ENCODE measurements at places on chromosomes 5 and 9.

- peaks cover 8% of the 10 kb centered on the region for H3K27me3 ChIP-seq
- H3K27ac ChIP-seq: no peak overlapping the region
- peaks cover 3% of the 10 kb centered on the region for H3K4me1 ChIP-seq
- ATAC-seq: no peak
- no peak overlapping the region for H3K4me3 ChIP-seq
These were observed 189.8 kb upstream of the TRIM32 start for GRCh38 chr9:116497095-116497890.

GRCh38 chr9:132946631-132947295 is 2.3 kb upstream of the TSC1 start:
- no peak for ATAC-seq
- H3K27me3 ChIP-seq: no peaks in the 10 kb centered on the region
- peaks cover 37% of the 10 kb centered on the region for H3K4me1 ChIP-seq
- no peak overlapping the region for H3K4me3 ChIP-seq
- no peak overlapping the region for H3K27ac ChIP-seq
- H3K36me3 ChIP-seq: no peaks in the 10 kb centered on the region

- H3K27ac ChIP-seq: no peak overlapping the region
- H3K4me1 ChIP-seq: no peaks in the 10 kb centered on the region
- no peaks in the 10 kb centered on the region for H3K27me3 ChIP-seq
- no peak for ATAC-seq
These were observed 48.6 kb downstream of the NR2F1-AS1 start for GRCh38 chr5:93532370-93532769.

DNA sequence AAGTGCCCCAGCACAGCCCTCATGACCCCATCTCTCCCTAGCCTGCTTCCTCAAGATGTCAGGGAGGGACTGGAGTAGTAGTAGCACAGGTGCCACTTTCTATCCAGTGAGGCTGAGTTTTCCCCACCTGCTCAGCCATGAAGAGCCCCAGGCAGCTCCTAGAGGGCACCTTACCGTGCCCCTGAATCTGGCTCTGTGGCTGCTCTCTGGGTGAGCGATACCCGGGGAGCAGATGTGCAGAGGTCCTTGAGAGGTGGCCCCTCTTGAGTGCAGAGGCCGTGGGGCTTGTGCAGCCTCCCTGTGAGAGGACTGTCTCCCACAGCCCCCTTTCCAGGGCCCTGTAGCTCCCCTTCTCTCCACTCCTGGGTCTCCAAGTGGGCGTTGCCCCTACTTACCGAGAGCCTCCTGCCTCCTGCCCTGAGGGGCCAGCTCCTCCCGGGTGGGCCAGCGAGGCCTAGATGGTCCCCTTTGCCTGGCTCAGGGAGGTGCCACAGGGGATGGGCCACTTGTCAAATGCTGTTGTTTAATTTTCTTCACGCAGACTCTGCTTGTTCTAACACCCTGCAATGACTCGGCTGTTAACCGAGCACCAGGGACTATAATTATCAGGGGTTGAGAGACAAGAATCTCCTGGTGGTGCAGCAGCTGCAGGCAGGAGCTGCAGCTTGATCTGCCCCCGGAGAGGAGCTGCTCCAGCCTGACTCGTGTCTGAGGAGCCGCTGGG is 29.6 kb upstream of the PITX1 start:
- H3K27me3 ChIP-seq: peaks cover 52% of the 10 kb centered on the region
- H3K4me1 ChIP-seq: no peaks in the 10 kb centered on the region
- H3K27ac ChIP-seq: no peak overlapping the region
- ATAC-seq: no peak
- no peak overlapping the region for H3K4me3 ChIP-seq

- H3K36me3 ChIP-seq: no peaks in the 10 kb centered on the region
- H3K27me3 ChIP-seq: no peaks in the 10 kb centered on the region
- peak; percentile 24 for ATAC-seq
- H3K4me3 ChIP-seq: no peak overlapping the region
- H3K4me1 ChIP-seq: peaks cover 55% of the 10 kb centered on the region
- H3K27ac ChIP-seq: peak overlapping the region; percentile 86
These were observed 183.2 kb downstream of the AUH start for GRCh38 chr9:91178281-91179236.

DNA sequence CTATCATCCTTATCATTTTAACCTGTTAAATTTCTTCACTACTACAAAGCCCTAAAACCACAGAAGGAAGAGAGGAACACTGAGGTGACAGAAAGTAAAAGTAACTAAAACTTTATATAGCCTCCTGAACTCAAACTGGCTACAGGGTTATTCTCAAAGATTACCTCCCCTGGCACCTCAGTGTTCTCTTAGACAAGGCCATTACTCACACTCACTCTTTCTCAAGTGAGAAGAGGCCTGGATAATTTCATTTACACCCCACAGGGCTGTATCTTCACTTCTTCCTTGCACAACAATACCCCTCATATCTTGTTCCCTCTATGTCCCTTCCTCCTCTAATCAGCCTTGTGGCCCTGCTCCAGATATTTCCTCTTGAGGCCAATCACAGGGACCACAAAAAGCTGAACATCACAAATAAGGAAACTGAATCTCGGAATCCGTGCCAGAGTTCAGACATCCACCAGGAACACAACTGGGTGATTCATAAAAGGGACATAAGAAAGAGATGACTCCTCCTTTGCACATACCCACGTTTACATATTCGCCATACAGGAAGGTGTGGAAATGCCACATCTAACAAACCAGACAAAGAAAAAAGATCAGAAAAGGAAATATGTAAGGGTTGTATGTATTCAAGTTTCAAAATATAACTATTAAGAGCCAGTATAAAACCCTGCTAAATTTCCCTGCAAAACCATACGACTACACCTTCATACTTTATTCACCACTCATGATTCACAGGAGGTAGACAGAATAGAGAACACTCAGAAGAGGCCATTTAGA is 1.7 kb upstream of the KLHL3 start:
- no peak overlapping the region for H3K27ac ChIP-seq
- H3K4me1 ChIP-seq: no peaks in the 10 kb centered on the region
- no peak for ATAC-seq
- H3K36me3 ChIP-seq: no peaks in the 10 kb centered on the region

DNA sequence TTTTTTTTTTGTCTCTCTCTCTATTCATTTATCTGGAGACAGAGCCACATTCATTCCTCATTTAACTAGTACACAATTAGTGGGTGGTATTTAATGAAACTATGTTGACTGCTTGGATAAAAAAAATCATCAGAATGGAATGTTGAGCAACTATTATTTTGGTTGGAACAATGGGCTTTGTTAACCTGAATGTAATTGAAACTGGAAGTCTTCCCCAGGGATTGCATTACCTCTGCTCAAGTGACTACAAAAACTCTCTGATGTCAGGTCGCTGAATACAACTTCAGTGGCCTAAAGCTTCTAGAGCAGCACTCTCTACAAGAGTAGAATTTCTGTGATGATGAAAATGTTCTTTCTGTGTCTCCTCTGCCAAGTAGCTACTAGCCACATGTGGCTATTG is 295.8 kb downstream of the DEPDC1B start:
- H3K36me3 ChIP-seq: no peaks in the 10 kb centered on the region
- H3K4me1 ChIP-seq: no peaks in the 10 kb centered on the region
- H3K27ac ChIP-seq: no peak overlapping the region
- H3K27me3 ChIP-seq: no peaks in the 10 kb centered on the region

GRCh38 chr5:108295578-108296368 is 86.1 kb downstream of the FBXL17 start:
- H3K4me1 ChIP-seq: peaks cover 7% of the 10 kb centered on the region
- no peak overlapping the region for H3K4me3 ChIP-seq
- ATAC-seq: no peak
- no peak overlapping the region for H3K27ac ChIP-seq
- no peaks in the 10 kb centered on the region for H3K27me3 ChIP-seq

GRCh38 chr5:157930710-157931109 is 71.8 kb upstream of the CLINT1 start:
- no peaks in the 10 kb centered on the region for H3K27me3 ChIP-seq
- no peak for ATAC-seq
- H3K4me3 ChIP-seq: no peak overlapping the region

DNA sequence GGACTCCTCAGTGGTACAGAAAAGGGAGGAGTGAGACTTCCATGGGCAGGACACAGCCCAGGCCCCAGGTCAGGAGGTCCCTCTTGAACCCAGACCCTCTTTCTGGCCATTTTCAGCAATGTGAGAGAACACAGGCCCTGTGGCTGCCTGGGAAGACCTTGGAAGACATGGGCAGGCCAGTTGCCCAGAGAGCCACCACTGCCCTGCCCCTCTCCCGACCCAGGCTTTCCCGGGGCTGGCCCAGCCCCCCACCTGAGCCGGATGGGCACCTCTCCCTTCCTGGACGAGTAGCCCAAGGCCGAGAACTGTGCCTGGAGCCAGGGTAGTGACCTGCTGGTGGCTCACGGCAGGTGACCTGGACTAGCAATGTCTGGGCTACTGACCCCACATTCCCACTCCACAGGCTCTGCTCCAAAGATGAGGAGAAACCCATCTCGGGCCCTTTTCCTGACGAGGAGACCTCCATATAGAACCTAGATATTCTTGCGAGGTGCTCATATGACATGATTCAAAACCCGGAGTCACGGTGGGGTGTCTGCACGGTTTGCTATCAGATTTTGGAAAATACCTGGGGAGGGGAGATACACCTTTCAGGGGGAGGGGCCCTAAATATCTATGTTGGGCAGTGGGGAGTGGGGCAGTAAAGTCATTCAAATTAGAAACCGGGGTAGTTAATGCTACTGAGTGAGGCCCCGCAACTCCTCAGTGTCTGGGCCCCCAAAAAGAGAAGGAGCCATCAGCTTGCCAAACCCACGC is 59.4 kb downstream of the ZNF354C start:
- H3K27ac ChIP-seq: no peak overlapping the region
- no peaks in the 10 kb centered on the region for H3K36me3 ChIP-seq
- H3K4me3 ChIP-seq: no peak overlapping the region
- ATAC-seq: no peak
- no peaks in the 10 kb centered on the region for H3K4me1 ChIP-seq

- H3K36me3 ChIP-seq: peaks cover 4% of the 10 kb centered on the region
- no peak overlapping the region for H3K27ac ChIP-seq
- peaks cover 15% of the 10 kb centered on the region for H3K4me1 ChIP-seq
- no peak overlapping the region for H3K4me3 ChIP-seq
- peaks cover 56% of the 10 kb centered on the region for H3K27me3 ChIP-seq
These were observed 2.5 kb downstream of the LPAR1 start for GRCh38 chr9:111035543-111036428.

DNA sequence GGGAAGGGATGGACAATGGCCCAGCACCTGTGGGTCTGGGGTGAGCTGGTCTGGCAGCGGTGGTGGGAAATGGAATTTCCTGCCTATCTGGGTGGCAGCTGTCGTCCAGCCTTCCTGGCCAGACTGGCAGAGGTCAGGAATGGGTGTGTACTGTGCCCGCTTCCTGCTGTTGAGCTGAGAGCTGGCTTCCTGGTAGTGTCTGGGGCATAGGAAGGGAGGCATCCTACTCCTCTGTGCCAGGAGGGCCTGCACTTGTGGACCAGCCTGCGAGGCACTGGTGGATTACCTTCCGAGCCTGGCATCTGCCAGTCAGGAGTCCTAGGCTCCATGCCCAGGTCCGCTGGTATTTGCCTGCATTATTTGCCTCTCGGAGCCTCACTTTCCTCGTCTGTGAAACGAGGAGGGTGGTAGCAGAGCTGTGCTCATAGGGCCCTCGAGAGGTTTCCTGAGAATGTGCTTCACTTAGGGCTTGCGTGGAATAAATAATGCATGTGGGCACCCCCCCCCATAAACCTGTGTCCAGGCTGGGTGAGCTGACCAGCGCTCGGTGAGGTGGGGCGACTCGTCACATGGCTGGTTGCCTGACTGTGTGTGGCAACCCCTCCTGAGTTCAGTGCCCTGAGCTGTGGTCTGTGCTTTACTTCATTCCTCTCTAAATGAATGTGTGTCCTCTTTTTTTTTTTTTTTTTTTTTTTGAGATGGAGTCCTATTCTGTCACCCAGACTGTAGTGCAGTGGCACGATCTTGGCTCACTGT is 47.7 kb downstream of the HMCN2 start:
- peaks cover 10% of the 10 kb centered on the region for H3K4me1 ChIP-seq
- H3K36me3 ChIP-seq: no peaks in the 10 kb centered on the region
- no peak overlapping the region for H3K27ac ChIP-seq
- H3K27me3 ChIP-seq: peaks cover 39% of the 10 kb centered on the region

GRCh38 chr5:14917719-14918118 is 46.1 kb upstream of the ANKH start:
- no peaks in the 10 kb centered on the region for H3K4me1 ChIP-seq
- H3K27ac ChIP-seq: no peak overlapping the region
- no peaks in the 10 kb centered on the region for H3K36me3 ChIP-seq
- ATAC-seq: no peak
- H3K4me3 ChIP-seq: no peak overlapping the region

- ATAC-seq: no peak
- no peaks in the 10 kb centered on the region for H3K27me3 ChIP-seq
- H3K4me1 ChIP-seq: no peaks in the 10 kb centered on the region
- H3K27ac ChIP-seq: no peak overlapping the region
- no peaks in the 10 kb centered on the region for H3K36me3 ChIP-seq
These were observed 662.7 kb upstream of the RGMB start for GRCh38 chr5:98110791-98111190.

DNA sequence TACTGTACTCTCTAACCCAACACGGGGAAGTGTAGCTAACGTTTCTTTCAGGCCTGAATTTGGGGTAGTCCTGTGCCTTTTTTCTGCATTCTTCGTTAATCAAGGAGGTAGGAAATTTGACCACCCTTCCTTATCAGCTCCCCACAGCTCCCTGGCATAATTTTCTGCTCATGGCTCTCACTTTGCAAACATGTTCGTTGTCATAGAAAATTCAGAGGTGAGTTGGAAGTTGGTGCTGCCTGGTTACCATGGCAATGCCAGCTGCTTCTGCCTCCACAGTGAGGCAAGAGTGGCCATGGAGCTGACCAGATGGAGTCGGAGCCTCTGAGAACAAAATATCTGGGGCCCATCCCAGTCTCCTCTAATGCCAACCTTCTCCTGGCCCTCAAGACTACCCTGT is 116.6 kb upstream of the BOD1 start:
- H3K4me3 ChIP-seq: no peak overlapping the region
- no peaks in the 10 kb centered on the region for H3K27me3 ChIP-seq
- ATAC-seq: no peak

- ATAC-seq: no peak
- H3K27ac ChIP-seq: no peak overlapping the region
- no peaks in the 10 kb centered on the region for H3K4me1 ChIP-seq
- no peaks in the 10 kb centered on the region for H3K27me3 ChIP-seq
- H3K4me3 ChIP-seq: no peak overlapping the region
These were observed 469.4 kb downstream of the CDK5RAP2 start for GRCh38 chr9:120110520-120110919.

GRCh38 chr5:179786861-179787260 is 6.9 kb upstream of the LTC4S start:
- H3K27me3 ChIP-seq: no peaks in the 10 kb centered on the region
- ATAC-seq: no peak
- peaks cover 7% of the 10 kb centered on the region for H3K4me1 ChIP-seq
- H3K36me3 ChIP-seq: no peaks in the 10 kb centered on the region
- no peak overlapping the region for H3K27ac ChIP-seq

Data from stimulated activated memory B cell treated with anti-CD40 and anti-IgM and Interleukin-4, amounts not matched to agents 10 μg/mL and 1 μg/mL and 100 μg/mL, for 72 hours (primary cell).